ENCODE measurements at places on chromosomes 5 and 9.

DNA sequence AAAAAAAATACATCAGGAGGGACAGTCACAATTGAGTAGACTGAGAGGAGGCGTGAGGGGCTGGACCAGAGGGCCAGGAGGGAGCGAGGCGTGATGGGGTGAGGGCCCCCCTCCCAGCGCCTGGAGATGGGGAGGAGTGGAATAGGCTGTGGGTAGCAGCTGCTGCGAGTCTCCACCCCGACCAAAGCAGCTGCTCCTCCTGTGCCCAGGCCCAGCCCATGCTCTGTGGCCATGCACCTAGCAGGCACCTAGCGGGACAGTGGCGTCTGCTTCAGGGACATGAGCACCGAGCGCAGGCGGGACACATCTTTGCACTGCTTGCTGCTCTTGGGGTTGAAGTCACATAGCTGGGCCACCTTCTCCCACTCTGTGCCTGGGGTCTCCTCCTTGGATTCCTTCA lies 4.0 kb downstream of the HIGD2A start:
- no peak for DNase-seq

- DNase-seq, result no peak
Observed at GRCh38 chr5:58021466-58021865, 438.4 kb downstream of the PLK2 start.

DNA sequence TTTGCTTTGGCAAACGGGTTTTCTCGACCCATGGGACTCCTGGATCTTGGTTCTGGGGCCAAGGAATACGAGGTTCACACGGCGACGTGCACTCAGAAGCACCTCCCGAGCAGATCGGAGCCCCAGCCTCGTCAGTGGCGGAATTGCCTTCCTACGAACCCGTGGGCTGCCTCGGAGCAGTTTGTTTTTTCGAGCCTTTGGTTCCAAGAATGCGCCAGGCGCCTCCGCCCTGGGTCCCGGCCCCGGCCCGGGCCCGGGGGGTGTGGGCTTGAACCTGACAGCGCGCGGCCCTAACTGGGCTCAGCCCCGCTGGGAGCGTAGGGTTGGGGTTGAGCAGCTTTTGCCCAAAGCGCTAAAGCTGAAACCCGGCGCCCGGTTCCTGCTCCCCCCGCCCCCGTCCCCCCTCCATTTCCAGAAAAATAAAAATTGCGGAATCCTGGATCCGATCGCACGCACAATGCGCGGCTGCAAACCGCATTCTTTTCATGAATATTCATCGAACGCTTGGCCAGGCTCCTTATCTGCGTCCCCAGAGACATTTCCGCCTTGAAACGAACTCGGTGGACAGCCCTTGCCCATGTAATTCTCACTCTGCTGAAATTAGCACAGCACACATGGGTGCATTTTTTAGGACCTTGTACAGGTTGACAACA lies 1.0 kb downstream of the BASP1 start:
- no peak for DNase-seq

GRCh38 chr5:79413112-79413511 lies 100.8 kb downstream of the HOMER1 start:
- no peak for DNase-seq

GRCh38 chr9:13898957-13899356 lies 415.0 kb downstream of the NFIB start:
- no peak for DNase-seq

GRCh38 chr5:149205625-149206523 lies 64.6 kb downstream of the ABLIM3 start:
- DNase-seq, result no peak

- DNase-seq, result no peak
Observed at GRCh38 chr5:83856881-83857280, 136.2 kb upstream of the HAPLN1 start.

DNA sequence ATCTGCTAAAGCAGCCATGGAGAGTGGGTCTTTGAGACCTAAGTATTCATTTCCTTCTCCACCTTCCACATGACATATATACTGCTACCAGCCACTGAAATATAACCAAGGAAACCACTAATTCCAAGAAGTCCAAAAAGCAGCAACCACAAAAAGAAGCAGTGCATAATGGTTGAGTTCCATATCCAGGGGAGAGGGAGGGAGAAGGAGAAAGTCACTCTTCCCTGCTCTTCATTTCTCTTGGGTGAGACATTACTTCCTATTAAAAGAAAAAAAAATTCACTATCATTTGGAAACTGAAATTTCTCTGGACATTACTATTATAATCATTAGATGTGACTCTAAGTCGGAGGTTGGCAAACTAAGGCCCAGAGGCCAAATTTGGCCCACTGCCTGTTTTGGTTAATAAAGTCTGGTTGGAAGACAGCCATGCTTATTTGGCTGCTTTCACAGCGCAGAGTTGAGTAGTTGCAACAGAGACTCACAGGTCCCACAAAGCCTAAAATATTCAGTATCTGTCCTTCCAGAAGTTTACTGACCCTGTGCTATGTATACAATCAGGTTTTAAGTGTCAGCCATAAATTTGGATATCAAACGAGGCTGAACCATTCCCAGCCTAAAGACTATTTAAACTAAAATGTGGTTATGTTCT lies 168.6 kb downstream of the MPDZ start:
- DNase-seq, result no peak

- DNase-seq, result no peak
Observed at GRCh38 chr9:127263664-127264063, 910 bp upstream of the GARNL3 start.

- DNase-seq, result no peak
Observed at GRCh38 chr5:172870715-172871461, 36.8 kb downstream of the ERGIC1 start.

Data from epithelial cell of proximal tubule (primary cell).